ENCODE measurements at places on chromosomes 2 and 18. TPM values are rescaled to one million over a fixed set of nuclear protein-coding genes. Genes with fewer than 3 reads are reported as not detected.

DNA sequence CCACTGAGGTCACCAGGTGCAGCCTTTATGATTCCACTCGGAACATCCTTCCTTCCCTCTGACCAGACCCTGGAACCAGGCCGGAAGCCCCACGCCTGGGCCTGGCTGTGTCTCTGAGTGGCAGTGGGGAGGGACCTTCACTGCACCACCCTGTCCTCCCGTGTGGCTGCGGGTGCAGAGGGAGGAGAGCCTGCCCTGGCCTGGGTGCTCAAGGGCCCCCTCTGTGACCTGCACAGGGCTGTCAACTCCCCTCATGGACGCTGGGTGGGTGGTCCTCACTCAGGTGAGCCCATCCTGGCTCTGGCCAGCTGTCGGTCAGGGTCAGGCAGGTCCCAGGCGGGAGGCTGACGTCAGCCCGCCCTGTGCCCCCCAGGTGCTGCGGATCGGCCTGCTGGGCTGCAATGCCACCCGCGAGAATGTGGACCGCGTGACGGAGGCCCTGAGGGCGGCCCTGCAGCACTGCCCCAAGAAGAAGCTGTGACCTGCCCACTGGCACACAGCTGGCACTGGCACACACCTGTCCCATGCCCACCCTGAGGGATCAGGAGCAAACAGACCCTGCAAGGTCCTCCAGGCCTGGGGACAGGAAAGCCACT is 9.8 kb downstream of the AGXT start:
- no peak for DNase-seq
- H3K27ac ChIP-seq: no peak overlapping the region
- H3K27me3 ChIP-seq: peaks cover 7% of the 10 kb centered on the region
- no peaks in the 10 kb centered on the region for H3K4me1 ChIP-seq
- H3K4me3 ChIP-seq: no peak overlapping the region

GRCh38 chr2:181680937-181681811 is 857 bp upstream of the NEUROD1 start:
- peaks cover 2% of the 10 kb centered on the region for H3K36me3 ChIP-seq
- H3K4me1 ChIP-seq: peaks cover 40% of the 10 kb centered on the region
- DNase-seq: peak; percentile 28
- H3K27ac ChIP-seq: peak overlapping the region; percentile 3
- peak overlapping the region; percentile 75 for H3K4me3 ChIP-seq
- peaks cover 89% of the 10 kb centered on the region for H3K27me3 ChIP-seq

- H3K27ac ChIP-seq: no peak overlapping the region
- H3K36me3 ChIP-seq: peaks cover 6% of the 10 kb centered on the region
- H3K4me3 ChIP-seq: no peak overlapping the region
- H3K27me3 ChIP-seq: no peaks in the 10 kb centered on the region
- H3K4me1 ChIP-seq: peaks cover 2% of the 10 kb centered on the region
Measured at GRCh38 chr2:45458909-45459563, 152.0 kb downstream of the SRBD1 start.

RUFY4 gene
- total RNA-seq: 3.0 TPM

- H3K4me3 ChIP-seq: no peak overlapping the region
- H3K27me3 ChIP-seq: no peaks in the 10 kb centered on the region
- H3K36me3 ChIP-seq: no peaks in the 10 kb centered on the region
- no peak for DNase-seq
Measured at GRCh38 chr2:238924032-238924431, 76.1 kb downstream of the TWIST2 start.

DNA sequence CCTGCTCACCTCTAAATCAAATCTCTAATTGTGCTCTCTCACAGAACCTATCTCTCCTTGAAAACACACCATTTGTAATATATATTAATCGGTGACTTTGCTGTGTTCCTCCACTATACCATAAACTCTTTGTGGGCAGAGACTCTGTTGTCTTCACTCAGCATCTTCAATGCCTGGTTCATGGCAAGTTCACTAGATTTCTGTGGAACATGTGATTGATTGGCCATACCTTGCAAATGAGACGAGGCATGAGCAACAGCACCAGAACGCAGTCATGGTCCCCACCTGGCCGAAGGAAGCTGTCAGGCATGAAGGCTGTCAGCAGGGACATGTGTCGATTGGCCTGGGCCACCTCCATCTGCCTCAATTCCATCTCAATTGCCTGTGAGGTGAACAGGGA is 11.6 kb downstream of the DCTN1 start:
- H3K27me3 ChIP-seq: no peaks in the 10 kb centered on the region
- H3K4me1 ChIP-seq: no peaks in the 10 kb centered on the region

MAPK4 gene
- not detected for total RNA-seq

DNA sequence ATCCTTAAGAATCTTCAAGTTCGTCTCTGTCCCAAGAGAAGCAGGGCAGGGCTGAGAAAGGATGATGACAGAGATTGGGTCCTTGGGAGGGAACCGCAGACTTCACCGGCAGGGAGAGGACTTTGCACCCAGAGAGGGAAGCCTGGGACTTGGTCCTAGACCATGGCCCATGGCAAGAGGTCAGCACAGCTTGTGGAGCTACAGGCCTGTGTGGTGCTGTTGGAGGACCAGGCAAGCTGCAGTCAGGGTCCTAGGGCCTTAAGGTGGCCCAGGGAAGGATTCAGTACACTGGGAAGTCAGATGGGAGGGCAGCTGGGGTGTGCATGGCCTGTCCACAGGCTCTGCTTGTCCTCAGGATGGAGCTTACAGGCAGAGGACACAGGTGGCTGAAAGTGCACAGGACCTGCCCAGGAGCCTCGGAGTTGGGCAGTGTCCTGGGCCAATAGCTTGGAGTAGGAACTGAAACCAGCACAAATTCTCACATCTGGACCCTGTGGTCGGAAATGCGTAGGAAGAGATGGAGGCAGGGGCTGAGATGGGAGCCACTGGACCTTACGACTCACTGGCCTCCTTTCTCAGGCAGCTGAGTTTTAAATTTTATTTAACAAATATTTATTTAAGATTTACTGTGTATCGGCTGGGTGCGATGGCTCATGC is 56.4 kb upstream of the TCF7L1 start:
- H3K36me3 ChIP-seq: no peaks in the 10 kb centered on the region
- no peak overlapping the region for H3K4me3 ChIP-seq
- H3K27ac ChIP-seq: no peak overlapping the region
- no peaks in the 10 kb centered on the region for H3K4me1 ChIP-seq
- peaks cover 33% of the 10 kb centered on the region for H3K27me3 ChIP-seq

DNA sequence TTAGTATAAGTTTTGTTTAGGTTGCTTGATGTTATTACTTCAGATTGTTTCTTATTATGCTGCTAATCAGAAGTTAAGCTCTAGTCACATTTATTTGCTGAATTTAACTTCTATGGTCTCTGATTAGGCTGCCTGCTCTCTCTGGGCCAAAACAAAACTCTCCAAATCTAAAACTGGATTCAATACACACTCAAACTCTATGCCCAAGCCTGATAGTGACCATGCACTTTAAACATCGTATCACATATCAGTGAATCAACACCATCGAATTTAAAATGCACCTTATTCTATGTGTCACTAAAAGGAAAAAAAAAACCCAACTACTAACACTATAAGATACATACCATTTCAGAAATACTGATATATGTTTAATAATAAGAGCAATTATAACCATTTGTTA is 76.9 kb upstream of the FRZB start:
- no peak overlapping the region for H3K27ac ChIP-seq
- H3K4me1 ChIP-seq: peaks cover 11% of the 10 kb centered on the region
- DNase-seq: no peak
- H3K36me3 ChIP-seq: peaks cover 2% of the 10 kb centered on the region
- H3K27me3 ChIP-seq: peaks cover 6% of the 10 kb centered on the region

GRCh38 chr2:61855318-61855613 is 1.4 kb upstream of the FAM161A start:
- H3K4me1 ChIP-seq: peaks cover 21% of the 10 kb centered on the region
- peak overlapping the region; percentile 86 for H3K4me3 ChIP-seq
- peak overlapping the region; percentile 97 for H3K27ac ChIP-seq
- peaks cover 8% of the 10 kb centered on the region for H3K36me3 ChIP-seq
- no peaks in the 10 kb centered on the region for H3K27me3 ChIP-seq
- DNase-seq: no peak

DNA sequence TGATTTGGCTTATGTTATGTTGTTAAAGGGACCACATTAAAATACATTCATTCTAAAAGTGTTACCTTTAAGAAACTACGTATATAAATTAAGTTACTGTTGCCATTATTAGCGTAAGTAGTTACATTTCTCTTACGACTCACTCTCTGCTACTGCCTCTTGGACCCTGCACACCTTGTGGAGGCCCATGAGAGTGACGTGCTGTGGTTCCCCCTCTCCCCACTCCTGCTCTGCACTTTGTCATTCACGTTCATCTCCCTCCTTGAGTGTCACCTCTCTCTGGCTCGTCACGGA is 830 bp upstream of the MERTK start:
- H3K4me3 ChIP-seq: peak overlapping the region; percentile 75
- no peak for DNase-seq
- H3K27me3 ChIP-seq: peaks cover 47% of the 10 kb centered on the region
- H3K27ac ChIP-seq: no peak overlapping the region

- no peak for DNase-seq
- H3K4me3 ChIP-seq: no peak overlapping the region
- no peak overlapping the region for H3K27ac ChIP-seq
- no peaks in the 10 kb centered on the region for H3K36me3 ChIP-seq
- H3K27me3 ChIP-seq: peaks cover 6% of the 10 kb centered on the region
Measured at GRCh38 chr18:48031641-48032040, 101.2 kb upstream of the SMAD2 start.

SNED1 gene
- 18.7 TPM for total RNA-seq

DNA sequence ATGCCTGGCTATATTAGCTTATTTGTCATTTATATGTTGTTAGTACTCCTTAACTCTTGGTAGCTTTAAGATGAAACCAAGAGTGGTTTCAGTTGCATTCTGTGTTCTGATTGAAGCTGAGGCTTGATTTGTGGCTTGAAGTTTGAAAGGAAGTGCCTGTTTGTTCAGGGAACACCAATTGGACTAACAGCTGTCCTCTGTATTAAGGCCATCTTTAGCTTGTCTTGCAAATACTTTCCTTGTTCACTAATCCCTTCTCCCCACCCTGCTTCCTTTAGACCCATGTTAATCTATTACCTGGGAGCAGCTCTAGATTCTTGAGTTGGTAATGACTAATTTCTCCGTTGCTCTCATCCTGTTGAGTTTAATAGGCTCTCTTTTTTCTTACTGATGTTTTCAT is 13.4 kb downstream of the ITGA6 start:
- no peaks in the 10 kb centered on the region for H3K27me3 ChIP-seq
- no peak for DNase-seq
- no peak overlapping the region for H3K27ac ChIP-seq
- peaks cover 1% of the 10 kb centered on the region for H3K36me3 ChIP-seq
- peaks cover 42% of the 10 kb centered on the region for H3K4me1 ChIP-seq
- peak overlapping the region; percentile 57 for H3K4me3 ChIP-seq

APCDD1 gene
- not detected for total RNA-seq

GRCh38 chr2:21069746-21070340 is 26.0 kb upstream of the APOB start:
- no peaks in the 10 kb centered on the region for H3K36me3 ChIP-seq
- H3K4me3 ChIP-seq: no peak overlapping the region
- H3K27ac ChIP-seq: no peak overlapping the region
- H3K27me3 ChIP-seq: peaks cover 6% of the 10 kb centered on the region
- no peak for DNase-seq
- H3K4me1 ChIP-seq: no peaks in the 10 kb centered on the region

DNA sequence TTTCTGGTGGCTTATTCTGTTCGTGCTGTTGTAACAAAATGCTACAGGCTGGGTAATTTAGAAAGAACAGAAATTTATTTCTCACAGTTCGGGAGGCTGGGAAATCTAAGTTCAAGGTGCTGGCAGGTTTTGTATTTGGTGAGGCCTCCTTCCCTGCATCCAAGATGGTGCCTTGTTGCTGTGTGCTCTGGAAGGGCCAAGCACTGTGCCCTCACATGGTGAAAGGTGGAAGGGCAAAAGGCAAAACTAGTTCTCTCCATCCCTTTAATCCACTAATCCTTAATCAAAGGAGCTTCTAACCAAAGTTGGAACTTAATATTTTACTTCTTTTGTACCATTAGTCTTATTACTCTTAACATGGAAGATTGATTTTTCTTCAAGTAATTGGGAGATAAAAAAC is 7.4 kb downstream of the MRPL19 start:
- no peak overlapping the region for H3K4me3 ChIP-seq
- no peak overlapping the region for H3K27ac ChIP-seq
- H3K4me1 ChIP-seq: peaks cover 13% of the 10 kb centered on the region
- H3K27me3 ChIP-seq: no peaks in the 10 kb centered on the region
- no peak for DNase-seq
- peaks cover 69% of the 10 kb centered on the region for H3K36me3 ChIP-seq

- H3K27ac ChIP-seq: no peak overlapping the region
- no peak for DNase-seq
- H3K4me3 ChIP-seq: no peak overlapping the region
- H3K36me3 ChIP-seq: no peaks in the 10 kb centered on the region
- H3K27me3 ChIP-seq: no peaks in the 10 kb centered on the region
Measured at GRCh38 chr2:232869138-232870017, 686 bp upstream of the SNORC start.

- no peak for DNase-seq
- H3K4me1 ChIP-seq: no peaks in the 10 kb centered on the region
- H3K36me3 ChIP-seq: no peaks in the 10 kb centered on the region
Measured at GRCh38 chr2:159976527-159977160, 85.8 kb downstream of the PLA2R1 start.

- no peaks in the 10 kb centered on the region for H3K36me3 ChIP-seq
- H3K4me1 ChIP-seq: no peaks in the 10 kb centered on the region
- H3K27ac ChIP-seq: no peak overlapping the region
- no peak overlapping the region for H3K4me3 ChIP-seq
- DNase-seq: no peak
- H3K27me3 ChIP-seq: no peaks in the 10 kb centered on the region
Measured at GRCh38 chr2:212274215-212274614, 264.4 kb downstream of the ERBB4 start.

- no peaks in the 10 kb centered on the region for H3K27me3 ChIP-seq
- H3K4me1 ChIP-seq: no peaks in the 10 kb centered on the region
- H3K36me3 ChIP-seq: no peaks in the 10 kb centered on the region
- no peak overlapping the region for H3K27ac ChIP-seq
- DNase-seq: no peak
Measured at GRCh38 chr18:59604877-59605276, 92.3 kb downstream of the CCBE1 start.

- peaks cover 52% of the 10 kb centered on the region for H3K36me3 ChIP-seq
- no peak for DNase-seq
- peaks cover 4% of the 10 kb centered on the region for H3K4me1 ChIP-seq
- H3K27ac ChIP-seq: no peak overlapping the region
- H3K4me3 ChIP-seq: no peak overlapping the region
- H3K27me3 ChIP-seq: no peaks in the 10 kb centered on the region
Measured at GRCh38 chr2:86542814-86543213, 20.4 kb downstream of the CHMP3 start.

All from activated naive CD8-positive, alpha-beta T cell treated with anti-CD3 and anti-CD28 coated beads, Interleukin-2, amount 10 ng/mL, durations not matched to agents 7 days and 5 days (primary cell).